ENCODE measurements at places on chromosomes 5 and 9.

GRCh38 chr9:130143958-130144366, 28.2 kb upstream of the NCS1 start:
- no peak for DNase-seq

GRCh38 chr9:91577633-91578061, 154.0 kb upstream of the NFIL3 start:
- no peak for DNase-seq

DNA sequence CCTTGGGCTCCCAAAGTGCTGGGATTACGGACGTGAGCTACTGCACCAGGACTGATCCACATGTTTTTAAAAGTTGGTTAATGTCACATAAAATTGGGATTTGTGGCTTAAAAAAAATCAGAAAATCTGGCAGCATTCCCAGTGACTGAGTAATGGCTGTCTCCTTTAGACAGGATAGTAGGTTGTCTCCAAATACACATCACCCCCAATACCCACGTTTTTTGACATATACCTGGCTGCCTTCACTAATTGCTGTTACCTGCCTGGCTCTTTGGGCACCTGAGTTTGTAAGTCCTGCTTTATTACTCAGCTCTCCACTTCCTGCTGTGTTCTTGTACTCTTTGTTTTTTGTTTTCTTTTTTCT, 84.8 kb downstream of the KDM4C start:
- DNase-seq, result no peak

GRCh38 chr5:159510282-159510681, 180.0 kb upstream of the IL12B start:
- no peak for DNase-seq

GRCh38 chr5:38867416-38867815, 21.6 kb downstream of the OSMR start:
- DNase-seq, result no peak

GRCh38 chr5:154892369-154892771, 33.9 kb downstream of the CNOT8 start:
- DNase-seq, result no peak

DNA sequence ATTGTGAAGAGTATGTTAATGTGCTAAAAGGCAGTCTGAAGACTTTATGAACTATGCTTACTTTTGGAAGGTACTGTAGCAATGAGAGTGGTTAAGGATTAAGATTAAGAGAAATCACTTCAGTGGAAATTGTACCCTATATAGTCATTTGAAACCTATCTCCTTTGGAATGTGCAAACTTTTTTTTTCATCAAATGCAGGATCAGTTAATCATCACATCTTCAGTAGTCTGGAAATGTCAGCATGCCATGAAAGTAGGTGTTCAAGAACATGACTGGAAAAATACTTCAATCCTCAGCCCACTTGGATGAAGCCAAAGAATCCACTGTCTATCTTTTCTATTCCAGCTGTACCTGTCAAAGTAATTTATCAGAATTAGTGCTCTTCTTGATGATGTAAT, 157.8 kb upstream of the TMEM161B start:
- no peak for DNase-seq

DNA sequence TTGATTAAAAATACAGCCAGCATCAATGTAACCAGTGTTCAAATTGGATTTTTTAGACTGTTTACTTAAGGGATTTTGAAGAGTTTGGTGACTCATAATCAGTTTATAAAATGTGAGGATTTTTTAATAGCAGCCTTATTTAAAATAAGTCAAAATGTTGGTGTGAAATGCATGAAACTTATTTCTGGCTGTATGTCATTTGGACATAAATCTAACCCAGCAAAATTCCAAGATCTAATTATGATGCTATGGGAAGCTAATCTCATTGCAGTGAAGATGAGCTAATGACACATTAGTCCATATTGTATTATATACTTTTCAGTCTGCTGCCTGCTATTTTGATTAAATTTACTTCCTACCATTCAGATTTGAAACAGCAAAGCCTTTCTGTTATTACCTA, 140.3 kb downstream of the AOPEP start:
- DNase-seq, result no peak

GRCh38 chr5:82356808-82357671, 78.9 kb upstream of the RPS23 start:
- no peak for DNase-seq

DNA sequence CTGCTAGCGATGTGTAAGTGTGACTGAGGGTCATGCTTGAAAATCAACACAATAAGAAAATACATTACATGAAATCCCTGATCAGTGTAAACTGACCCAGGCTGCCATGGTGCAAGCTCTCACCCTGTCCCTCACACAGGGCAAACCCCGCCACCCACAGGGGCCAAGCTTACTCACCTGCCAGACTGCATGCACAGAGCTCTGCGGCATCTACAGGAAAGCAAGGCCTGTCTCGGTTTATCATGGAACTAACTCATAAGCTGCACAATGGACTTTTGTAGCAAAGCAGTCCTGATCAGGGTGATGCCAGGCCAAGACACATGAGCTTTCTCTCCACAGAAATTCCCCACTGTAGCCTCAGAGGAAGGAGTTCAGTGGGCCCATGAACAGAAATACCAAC, 9.7 kb downstream of the IPPK start:
- no peak for DNase-seq

GRCh38 chr9:81108391-81108790, 581.0 kb downstream of the TLE1 start:
- DNase-seq, result no peak

- DNase-seq, result no peak
Measured at GRCh38 chr5:655406-655805, 37.7 kb downstream of the TPPP start.

DNA sequence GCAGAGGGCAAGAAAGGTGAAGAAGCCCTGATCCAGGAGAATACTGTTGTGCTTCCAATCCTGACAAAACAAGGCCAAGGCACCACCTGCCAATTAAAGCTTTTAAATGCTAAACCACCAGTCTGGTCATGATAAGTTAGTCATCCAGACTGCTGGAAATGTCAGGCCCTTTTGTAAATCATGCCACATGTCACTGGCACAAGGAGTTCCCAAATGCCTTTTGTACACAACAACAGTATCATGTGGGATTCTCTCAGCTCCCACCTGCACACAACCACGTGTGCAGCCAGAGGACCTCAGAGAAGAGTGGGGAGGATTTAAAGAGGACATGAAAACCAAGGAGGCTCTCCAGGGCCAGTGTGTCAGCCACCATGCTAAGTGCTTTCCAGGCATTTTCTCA, 99.3 kb downstream of the CDK5RAP2 start:
- DNase-seq, result no peak

DNA sequence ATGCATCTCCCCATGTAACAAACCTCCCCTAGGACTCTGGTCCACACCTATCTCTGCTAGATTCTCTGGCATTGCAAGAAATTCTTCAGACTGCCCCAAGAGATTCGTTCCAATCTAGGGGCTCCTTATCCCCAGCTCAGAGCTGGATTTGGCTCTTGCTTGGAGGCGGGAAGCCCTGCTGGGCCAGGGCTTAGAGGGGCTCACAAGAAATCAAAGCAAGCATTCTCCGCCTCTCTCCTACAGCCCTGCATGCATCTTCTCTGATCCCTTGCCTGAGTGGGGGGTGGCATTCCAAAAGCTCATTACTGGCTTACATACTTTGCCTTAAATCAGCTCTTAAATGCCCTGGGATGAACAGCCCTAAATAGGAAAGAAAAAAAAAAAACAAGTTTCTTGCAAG, 75.8 kb downstream of the KCNIP1 start:
- no peak for DNase-seq
